ENCODE measurements at places on chromosomes 16 and 17. TPM values are rescaled to one million over a fixed set of nuclear protein-coding genes. Genes with fewer than 3 reads are reported as not detected.

- no peaks in the 10 kb centered on the region for H3K4me1 ChIP-seq
- H3K27me3 ChIP-seq = no peaks in the 10 kb centered on the region
- no peak for DNase-seq
- H3K27ac ChIP-seq = no peak overlapping the region
Measured at GRCh38 chr16:73000020-73000906, 47.7 kb downstream of the ZFHX3 start.

Gene GLIS2
- 0.52 TPM for total RNA-seq

Gene WNT3
- 0.12 TPM for total RNA-seq

Gene CD300H
- total RNA-seq = not detected
